Cerebellar nuclear complex (tissue), 1 donor: ENCODE measurements at places on chromosomes 6 and 20.

DNA sequence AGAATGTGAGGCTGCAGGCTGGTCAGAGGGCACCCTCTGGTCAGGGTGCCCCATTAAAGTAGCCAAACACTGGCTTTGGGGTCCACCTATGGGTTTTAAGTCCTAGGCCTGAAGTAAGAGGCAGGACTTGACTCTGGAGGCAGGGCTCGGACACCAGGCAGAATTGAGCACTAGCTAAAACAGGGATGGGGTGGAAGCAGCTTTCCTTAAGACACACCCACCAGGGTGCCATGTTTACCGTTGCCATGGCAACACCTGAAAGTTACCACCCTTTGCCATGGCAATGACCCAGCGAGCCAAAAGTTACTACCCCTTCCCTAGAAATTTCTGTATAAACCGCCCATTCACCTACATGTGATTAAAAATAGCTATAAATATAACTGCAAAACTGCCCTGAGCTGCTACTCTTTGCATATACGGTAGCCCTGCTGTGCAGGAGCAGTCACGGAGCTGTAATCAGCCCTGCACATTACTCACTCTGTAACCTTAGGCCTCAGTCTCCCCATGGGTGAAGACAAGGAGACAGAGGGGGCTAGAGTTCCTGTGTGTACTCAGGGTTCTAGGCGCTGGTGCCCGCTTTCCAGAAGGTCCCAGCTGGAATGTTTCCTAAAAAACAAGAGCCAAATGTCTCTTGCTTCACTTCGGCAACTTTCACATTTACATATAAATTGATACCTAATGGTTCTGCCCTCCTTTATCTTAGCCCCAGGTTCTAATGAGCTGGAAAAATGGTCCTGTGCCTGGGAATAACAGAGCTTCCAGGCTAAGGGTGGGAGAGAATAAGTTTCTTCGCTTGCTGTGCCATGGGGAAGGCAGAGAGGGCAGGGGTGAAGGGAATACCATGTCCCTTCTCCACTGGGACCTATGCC lies 27.2 kb upstream of the SRSF6 start:
- no peak for DNase-seq

- no peak for DNase-seq
Observed at GRCh38 chr6:157260735-157261410, 62.4 kb downstream of the TMEM242 start.

DNA sequence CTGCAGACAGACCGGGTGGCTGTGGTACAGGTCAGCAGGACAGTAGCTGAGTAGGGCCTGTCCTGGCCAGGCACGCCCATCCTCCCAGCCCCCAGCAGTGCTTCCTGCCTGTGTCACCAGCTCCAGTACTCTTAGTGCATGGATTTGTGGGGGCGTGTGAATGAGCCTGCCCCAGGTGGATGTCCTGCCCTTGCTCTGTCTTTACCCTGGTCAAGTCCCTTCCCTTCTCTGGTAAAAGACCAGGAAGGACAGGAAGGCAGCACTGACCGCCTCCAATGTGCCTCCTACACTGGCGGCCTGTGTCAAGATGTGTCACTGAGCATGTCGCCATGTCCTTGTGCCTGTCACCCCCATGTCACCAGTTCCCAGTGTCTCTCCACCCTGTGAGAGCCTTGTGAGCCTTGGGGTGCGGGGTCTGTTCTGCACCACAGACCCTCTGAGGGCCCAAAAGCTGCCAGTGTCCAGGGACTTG lies 11.9 kb downstream of the TEAD3 start:
- DNase-seq = no peak

DNA sequence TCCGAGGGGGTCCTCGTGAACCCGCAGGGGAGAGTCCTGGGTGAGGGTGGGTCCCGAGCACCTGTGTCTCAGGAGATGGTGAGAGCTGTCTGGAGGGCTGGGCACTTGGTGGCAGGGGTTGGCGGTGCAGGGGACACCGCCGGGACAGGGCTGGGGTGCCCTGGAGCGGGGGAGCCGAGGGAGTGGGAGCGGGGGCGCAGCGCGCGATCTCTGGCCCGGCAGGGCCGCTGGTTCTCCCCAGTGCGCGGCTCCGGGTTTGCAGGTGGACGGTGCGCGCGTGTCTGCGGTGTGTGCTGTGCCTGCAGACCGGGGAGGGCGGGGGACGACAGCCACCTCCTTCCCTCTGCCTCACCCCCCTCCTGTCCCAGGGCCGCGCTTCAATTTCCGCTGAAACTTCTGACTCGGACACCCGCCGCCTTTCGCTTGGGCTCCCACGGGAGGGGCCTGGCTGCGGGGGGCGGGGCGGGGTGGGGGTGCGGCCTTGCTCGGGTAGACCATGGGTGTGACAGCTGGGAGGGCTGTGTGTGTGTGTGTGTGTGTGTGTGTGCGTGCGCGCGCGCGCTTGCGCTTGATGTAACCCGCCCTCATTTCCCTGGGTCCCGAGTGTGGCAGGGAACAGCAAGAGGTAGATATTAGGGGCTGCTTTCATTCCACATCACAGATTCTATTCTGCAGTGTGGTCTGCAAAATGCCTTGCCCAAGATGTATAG lies 1.2 kb downstream of the TRIB3 start:
- no peak for DNase-seq

- no peak for DNase-seq
Observed at GRCh38 chr6:89299466-89299850, 15.6 kb downstream of the GABRR2 start.

GRCh38 chr20:57888591-57888990 lies 178.8 kb upstream of the PMEPA1 start:
- DNase-seq = no peak

DNA sequence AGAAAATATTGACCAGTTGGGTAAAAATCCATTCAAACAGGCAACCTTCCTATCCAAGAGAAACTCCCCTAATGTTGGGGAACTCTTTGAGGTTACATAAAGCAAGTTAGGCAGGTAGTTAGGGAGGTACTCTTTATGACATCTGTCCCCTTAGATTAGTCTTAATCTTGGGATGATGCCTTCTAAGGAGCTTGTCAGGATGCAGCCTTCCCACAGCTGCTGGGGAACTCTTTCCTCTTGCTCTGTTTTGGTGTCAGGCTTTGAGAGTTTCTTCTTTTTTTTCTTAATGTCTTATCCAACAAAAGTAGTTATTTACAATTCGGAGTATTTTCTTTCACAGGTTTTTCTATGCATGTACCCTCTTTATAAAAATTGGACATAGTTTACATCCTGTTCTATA lies 194.8 kb downstream of the CDKAL1 start:
- no peak for DNase-seq

DNA sequence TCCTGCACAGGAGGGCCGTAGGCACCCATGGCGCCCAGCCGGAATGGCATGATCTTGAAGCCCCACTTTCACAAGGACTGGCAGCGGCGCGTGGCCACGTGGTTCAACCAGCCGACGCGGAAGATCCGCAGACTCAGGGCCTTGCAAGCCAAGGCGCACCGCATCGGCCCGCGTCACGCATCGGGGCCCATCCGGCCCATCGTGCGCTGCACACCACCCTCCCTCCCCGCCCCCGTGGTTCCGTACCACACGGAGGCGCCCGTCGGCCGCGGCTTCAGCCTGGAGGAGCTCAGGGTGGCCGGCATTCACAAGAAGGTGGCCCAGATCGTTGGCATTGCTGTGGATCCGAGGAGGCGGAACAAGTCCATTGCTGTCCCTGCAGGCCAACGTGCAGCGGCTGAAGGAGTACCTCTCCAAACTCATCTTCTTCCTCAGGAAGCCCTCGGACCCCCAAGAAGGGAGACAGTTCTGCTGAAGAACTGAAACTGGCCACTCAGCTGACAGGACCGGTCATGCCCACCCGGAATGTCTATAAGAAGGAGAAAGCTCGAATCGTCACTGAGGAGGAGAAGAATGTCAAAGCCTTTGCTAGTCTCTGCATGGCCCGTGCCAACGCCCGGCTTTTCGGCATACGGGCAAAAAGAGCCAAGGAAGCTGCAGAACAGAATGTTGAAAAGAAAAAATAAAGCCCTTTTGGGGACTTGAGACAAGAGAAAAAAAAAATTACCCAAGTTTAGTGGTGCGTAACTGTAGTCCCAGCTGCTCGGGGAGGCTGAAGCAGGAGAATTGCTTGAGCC lies 9.9 kb upstream of the NCOA5 start:
- no peak for DNase-seq

DNA sequence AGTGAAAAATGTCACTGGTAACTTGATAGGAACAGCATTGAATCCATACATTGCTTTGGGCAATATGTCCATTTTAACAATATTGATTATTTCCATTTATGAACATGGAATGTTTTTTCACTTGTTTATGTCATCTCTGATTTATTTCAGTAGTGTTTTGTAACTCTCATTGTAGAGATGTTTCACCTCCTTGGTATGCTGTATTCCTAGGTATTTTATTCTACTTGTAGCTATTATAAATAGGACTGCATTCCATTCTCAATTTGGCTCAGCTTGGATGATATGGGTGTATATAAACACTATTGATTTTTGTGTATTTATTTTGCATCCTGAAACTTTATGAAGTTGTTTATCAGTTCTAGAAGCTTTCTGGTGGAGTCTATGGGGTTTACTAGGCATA lies 730.3 kb downstream of the DOK5 start:
- DNase-seq = no peak

GRCh38 chr6:170096803-170097504 lies 193.9 kb downstream of the DLL1 start:
- DNase-seq = no peak

- DNase-seq = no peak
Observed at GRCh38 chr6:10838794-10839333, 525 bp upstream of the MAK start.

GRCh38 chr6:164455835-164456234 lies 853.6 kb downstream of the C6orf118 start:
- no peak for DNase-seq

- DNase-seq = no peak
Observed at GRCh38 chr20:33412484-33412838, 11.1 kb upstream of the CDK5RAP1 start.

- DNase-seq = peak; percentile 14
Observed at GRCh38 chr20:25984933-25985332, 288.3 kb upstream of the ZNF337 start.

- no peak for DNase-seq
Observed at GRCh38 chr20:39825950-39826349, 863.1 kb downstream of the MAFB start.

DNA sequence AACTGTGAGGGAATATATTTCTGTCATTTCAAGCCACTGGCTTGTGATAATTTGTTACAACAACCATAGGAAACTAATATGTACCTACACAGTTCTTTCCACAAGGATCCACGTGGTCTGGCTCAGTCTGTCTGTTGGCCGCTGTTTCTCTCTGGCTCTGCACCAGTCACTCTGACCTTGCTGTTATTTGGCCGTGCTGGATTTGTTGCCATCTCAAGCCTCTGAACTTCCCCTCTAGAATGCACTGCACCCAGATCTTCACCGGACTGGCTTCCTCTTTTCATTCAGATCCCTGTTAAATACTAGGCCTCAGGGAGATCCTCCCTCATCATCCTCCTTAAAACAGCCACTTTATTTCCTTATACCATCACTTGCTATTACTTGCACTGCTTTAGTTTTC lies 446.8 kb downstream of the TFAP2B start:
- DNase-seq = no peak

DNA sequence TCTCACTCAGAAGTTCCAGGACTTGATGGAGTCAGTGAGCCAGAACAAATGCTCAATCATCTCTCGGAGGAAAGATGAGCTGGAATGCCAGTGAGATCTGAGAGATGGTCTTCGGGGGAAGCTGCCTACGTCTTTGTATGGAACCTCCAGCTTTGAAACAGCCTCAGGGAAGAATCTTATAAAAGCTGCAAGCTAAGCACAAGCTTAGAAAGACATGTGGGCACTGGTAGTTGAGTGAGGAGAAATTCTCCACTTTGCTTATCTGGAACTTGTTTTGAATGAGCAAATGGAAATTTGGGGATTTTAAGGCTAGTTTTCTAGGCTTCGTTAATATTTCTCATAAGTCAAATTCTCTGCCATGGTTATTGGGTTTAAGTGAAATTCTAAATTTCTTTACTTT lies 594.4 kb downstream of the QKI start:
- no peak for DNase-seq

GRCh38 chr6:127462376-127462775 lies 3.2 kb upstream of the KIAA0408 start:
- DNase-seq = no peak

DNA sequence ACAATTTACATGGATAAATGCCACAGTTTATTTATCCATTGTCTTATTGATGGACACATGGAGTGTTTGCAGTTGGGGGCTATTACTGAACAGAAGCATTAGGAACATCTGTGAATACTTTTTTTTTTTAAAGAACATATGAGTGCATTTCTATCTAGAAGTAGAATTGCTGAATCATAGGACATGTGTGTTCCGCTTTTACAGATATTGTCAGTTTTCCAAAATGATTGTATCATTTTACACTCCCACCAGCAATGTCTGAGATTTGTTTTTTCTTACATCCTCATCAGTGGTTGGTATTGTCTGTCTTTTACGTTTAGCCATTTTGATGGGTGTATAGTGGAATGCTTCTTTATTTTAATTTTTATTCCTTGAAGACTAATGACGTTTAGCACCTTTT lies 42.0 kb upstream of the ASIP start:
- DNase-seq = no peak

- DNase-seq = peak; percentile 33
Observed at GRCh38 chr6:70479236-70479635, 65.9 kb downstream of the FAM135A start.

DNA sequence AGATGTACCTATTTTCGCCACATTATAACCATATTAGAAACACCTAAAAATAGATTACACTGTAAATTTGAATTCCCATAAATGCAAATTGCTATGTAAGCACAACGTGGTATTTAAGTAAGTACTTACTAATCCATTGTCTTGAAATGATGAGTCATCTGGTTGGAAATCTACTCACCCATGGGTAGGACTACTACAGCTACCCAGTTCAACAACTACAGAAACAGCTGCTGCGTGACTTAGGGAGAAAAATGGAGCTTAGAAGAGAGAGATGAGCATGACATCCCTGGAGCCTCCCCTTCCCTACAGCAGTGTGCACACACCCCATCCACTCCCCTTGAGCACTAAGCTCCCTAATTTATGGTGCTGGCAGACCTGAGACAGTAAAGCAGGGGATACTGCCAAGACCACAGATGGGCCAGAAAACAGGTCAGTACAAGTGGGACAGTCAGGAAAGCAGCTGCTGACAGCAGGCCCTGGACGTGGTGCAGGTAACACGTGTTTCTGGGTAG lies 26.9 kb downstream of the RRAGD start:
- peak; percentile 98 for DNase-seq

DNA sequence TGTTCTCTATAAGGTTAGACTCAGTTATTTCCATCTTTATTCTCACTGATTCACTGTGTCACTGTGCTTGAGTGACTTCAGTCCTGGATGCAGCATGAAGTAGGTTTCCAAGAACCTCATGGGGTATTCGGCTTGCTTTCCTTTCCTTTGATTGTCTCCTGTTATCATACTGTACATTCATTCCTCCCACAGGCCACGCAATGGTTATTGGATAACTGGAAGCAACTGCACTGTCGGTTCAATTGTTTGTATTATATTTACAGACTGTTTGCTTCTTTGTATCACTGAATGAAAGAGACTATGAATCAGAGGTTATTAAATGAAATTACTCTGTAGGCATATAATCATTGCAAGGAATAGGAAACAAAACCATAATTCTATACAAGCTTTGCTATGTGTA lies 129.4 kb downstream of the MAP7 start:
- no peak for DNase-seq

GRCh38 chr6:107589934-107590333 lies 100.0 kb downstream of the SOBP start:
- no peak for DNase-seq

- no peak for DNase-seq
Observed at GRCh38 chr20:32205843-32206759, 1.4 kb downstream of the PLAGL2 start.

GRCh38 chr6:160139420-160139851 lies 17.8 kb downstream of the SLC22A1 start:
- no peak for DNase-seq
